NCI-H187 treated with DMSO at 0.1 percent for 48 hours (cell line): ENCODE measurements at places on chromosomes 6 and 20.

- no peak for DNase-seq
Measured at GRCh38 chr6:75546381-75546780, 52.8 kb upstream of the FILIP1 start.

DNA sequence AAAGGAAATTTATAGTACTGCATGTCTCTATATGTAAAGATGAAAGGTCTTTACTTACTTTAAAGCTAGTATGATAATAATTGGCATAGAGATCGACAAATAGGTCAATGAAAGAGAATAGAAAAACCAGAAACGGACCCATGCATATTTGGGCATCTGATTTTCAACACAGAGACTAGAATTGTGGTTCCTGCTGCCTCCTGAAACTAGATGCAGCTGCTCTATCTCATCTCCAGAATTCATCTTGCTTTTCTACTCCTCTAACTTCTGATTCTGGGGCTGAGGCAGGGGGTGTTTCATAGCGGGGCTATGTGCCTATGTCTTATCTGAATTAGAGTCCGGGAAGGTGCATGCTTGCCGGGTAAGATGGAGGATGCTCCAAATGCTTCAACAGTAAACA lies 105.9 kb downstream of the ADTRP start:
- no peak for DNase-seq

DNA sequence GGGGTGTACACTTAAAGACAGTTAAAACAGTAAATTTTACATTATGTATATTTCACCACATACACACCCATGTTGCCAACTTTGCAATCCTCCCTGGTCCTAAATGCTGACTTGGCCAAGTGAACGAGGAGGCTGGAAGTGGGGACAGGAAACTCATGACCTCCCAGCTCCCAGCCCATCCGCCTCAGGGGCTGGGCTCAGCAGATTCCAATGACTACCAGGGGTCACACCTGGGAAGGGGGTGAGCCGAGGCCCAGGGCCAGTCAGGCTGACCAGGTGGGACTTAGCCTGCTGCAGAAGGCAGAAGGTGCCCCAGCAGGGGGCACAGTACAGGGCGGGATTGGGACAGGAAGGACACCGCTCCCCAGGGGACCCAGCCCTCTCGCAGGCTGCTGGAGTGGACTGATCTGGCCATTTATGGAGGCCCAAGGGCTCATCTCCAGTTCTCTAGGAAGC lies 2.4 kb downstream of the SIGLEC1 start:
- DNase-seq = no peak

DNA sequence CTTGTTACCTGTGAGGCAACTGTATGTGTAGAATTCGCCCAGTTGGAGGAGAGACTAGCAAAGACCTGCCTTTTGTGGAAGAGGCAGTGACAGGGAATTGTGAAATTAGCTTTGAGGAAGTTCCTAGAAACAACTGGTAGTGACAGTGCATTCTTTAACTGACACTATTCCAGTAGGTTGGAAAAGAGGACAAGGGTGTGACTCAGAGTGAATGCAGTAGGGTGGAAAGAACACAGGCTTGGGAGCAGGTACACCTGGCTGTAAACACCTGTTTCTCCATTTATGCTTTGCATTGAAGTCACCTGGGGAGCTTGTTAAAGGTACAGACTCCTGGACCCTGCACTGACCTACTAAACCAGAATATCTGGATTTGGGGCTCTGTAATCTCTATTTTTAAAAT lies 295.7 kb downstream of the PHACTR1 start:
- DNase-seq = no peak

DNA sequence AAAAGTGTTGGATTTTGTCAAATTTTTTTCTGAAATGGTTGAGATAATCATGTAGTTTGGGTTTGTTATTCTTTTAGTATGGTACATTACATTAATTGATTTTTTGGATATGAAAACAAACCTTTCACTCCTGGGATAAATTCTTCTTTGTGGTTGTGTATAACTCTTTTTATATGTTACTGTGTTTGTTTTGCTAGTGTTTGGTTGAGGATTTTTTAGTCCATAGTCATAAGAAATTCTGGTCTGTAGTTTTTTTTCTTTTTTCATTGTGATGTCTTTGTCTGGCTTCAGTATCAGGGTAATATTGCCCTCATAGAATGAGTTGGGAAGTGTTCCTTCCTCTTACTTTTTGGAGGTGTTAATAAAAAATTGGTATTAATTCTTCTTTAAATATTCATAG lies 122.2 kb upstream of the ATXN1 start:
- DNase-seq = no peak

DNA sequence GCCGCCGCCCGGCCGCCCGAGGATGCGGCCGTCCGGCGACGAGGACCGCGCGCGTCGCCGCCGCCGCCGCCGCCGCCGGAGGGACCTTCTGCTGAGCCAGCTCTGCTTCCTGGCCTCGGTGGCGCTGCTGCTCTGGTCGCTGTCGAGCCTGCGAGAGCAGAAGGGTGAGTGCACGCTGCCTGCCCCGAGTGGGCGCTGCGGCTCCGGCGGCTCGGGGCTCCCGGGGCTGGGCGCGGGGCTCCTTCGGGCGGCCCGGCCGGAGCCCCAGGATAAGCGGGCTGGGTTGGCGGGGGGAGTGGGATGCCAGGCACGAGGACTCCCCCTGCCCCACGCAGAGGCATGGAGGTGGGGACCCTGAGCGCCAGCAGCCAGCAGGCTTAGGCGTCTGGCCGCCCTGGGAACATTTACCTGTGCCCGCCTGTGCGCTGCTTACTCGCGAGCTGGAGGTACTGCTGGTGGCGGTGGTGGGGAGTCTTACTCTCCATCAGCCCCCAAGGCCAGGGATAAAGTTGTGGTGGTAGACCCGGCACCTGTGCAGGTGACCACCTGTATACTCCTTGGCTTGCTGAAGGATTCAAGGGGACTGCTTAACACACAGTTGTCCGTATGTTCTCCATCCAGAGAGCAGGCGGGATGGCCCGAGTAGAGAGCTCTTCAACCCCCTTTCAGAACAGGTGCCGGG lies 520 bp downstream of the SLC24A3 start:
- DNase-seq = no peak

DNA sequence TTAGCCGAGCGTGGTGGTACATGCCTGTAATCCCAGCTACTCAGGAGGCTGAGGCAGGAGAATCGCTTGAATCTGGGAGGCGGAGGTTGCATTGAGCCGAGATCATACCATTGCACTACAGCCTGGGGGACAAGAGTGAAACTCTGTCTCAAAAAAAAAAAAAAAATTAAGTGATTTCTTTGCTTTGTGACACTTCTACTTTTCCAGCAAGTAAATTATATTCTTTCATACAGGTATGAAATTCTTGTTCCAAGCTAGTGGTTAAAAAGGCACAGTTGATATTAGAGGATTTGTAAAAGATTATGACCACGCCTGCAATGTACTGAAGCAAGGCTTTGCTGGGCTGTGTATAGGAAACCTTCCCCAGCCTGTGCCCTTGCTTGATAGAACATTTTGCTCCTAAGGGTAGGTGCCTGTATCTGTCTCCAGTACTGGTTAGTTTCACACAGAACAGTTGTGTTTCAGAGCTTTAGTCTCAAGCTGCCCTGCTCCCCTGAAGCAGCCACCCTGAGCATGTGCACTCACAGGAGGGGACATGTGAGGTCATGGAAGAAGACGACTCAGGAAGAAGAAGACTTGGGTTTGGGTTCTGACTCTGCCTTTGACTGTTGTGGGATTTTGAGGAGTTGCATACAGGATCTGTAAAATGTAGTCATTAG lies 10.2 kb downstream of the PTPN1 start:
- DNase-seq = no peak

DNA sequence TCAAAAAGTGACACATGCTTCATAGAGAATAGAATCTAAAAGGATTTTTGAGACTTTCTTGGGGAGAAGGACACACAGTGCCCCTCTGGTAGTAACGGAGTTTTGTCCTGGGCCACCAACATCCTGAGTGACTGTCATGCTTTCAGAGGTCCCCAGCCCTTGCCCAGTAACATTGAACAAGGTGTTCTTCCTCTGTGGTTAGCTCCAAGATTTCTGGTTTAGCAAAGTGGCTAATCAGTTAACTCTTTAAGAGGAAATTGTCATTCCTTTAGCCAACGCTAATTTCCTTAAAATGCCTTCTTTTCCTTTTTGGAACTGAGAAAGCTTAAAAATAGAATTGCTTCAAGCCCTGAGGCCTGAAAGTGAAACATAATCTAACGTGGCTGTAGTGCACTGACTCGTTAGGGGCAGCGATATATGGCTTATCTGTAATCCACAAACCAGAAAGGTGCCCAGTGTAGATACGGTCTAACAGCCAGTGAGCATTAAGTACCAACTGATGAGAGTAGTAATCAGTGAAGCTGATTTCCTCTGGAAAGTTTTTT lies 7.8 kb downstream of the E2F3 start:
- no peak for DNase-seq

- DNase-seq = no peak
Measured at GRCh38 chr6:53065266-53066076, at the start of gene FBXO9. TSS of gene FBXO9 (plus strand) at chr6:53065404. CDS start at chr6:53065790, 386 bp downstream.

DNA sequence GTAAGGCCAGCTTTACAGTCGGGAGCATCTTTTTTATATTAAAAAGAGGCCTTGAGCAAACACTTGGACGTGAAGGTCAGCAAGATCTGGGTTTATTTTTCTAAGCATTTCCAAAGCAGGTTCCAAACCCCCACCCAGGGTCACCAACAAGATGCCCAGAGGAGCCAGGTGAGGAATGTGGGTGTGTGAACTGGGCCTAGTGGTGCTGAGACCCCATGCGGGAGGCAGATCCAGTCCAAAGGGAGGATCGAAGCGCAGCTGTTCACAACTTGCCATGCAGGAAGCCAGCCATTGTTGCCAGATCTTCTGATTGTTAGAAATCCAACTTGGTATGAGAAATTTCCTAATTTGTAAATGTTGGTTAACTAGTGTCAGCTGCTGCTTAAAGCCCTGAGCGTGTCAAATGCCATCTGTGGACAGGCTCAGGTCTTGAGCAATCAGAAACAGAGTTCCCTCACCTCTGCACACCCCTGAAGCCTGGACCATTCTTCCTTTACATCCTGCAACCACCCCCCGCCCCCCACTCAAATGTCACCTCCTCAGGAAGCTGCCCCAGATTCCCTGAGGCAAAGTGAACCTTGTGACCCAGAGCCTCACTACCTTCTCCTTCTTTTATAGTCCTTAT lies 46.5 kb downstream of the NFATC2 start:
- DNase-seq = no peak

DNA sequence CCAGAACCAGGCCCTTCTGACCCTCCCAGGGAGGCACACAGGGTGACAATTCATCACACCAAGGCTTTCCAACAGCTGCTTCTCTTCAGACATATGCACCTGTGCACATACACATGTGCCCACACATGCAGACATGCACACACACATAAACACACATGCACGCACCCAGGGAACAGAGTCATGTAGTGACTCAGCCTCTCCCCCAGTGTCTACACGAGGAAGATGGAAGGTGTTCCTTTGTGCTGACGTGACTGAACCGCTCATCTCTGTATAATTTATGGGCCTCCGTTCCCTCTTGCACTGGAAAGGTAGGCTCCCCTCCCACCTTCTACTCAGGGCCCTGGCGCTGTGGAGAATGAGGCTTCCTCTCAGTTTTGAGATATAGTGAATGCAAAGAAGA lies 23.8 kb upstream of the PLEKHG1 start:
- DNase-seq = no peak

GRCh38 chr6:7261852-7262461 lies 51.0 kb downstream of the SSR1 start:
- no peak for DNase-seq

- DNase-seq = no peak
Measured at GRCh38 chr6:114735025-114735735, 392.4 kb upstream of the HS3ST5 start.

DNA sequence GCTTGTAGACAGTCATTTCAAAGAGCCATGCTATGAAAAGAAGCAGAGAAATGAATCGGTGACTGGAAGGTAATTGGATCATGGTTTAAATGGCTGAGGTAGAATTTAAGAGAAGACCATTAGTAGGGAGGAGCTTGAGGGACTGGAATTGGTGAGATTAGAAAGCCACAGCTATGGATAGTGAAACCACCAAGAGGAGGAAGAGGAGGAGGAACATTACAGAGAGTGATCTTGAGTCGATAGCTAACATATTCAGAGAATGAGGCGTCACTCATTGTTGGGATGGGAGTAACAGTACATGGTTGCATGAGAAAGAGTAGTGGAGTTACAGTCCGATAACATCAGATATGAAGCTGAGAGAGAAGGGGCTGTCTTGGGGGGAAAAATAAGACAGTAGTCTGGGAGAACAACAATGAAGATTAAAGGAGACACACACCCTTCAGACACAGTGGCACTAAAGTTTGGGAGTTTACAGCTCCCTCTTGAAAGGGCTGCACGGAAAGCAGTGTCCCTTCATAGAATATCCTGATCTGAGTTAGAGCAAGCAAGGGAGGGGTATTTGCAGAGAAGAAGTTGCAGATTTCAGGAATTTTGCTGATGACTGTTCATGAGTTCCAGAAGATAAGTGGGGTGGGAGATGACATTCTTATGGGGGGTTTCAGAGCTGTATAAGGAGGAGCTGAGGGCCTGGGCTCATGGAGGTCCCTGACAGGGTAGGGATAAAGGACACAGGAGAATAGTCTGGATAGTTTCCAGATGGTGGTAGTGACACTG lies 15.1 kb upstream of the LAMP5 start:
- no peak for DNase-seq

GRCh38 chr6:16559071-16559470 lies 202.2 kb downstream of the ATXN1 start:
- DNase-seq = no peak

- DNase-seq = no peak
Measured at GRCh38 chr20:33559212-33559611, 69.3 kb downstream of the CBFA2T2 start.

DNA sequence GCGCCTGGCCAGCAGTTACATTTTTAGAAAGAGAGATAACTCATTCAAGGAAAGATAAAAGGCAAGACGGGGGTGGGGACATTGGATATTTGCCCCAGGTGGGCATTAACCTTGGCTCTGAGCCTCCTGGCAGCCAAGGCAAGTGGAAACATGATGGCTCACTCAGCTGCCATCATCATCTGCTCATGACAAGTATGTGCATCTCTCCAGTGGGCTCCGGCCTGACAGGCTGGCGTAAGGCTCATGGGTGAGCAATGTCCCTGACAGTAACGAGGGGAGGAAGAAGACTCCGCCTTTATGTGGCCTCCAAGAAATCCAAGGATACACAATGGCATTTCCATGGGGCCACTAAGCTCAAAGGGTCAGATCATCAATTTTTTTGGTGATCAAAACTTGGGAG lies 13.3 kb downstream of the ANKRD60 start:
- no peak for DNase-seq

- DNase-seq = no peak
Measured at GRCh38 chr6:169626649-169627048, 75.2 kb downstream of the WDR27 start.

DNA sequence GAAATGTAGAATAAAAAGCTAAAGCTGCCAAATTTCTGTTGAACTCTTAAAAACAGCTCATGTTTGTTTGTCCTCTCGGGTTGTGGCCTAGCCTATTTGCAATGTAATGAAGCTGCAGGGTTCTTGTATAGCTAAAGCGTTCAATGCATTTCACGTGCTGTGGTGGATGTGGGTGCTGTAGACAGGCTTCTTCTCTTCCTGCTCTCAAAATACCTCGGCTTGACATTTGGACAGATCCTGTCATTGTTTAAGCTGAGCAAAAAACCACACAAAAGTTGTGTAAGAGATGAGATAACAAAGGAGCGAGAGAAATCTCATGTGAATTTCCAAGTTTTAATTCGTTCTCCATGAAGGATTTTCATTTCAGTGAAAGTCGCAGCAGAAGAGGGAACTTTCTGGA lies 196.3 kb upstream of the UST start:
- DNase-seq = no peak

- no peak for DNase-seq
Measured at GRCh38 chr20:61931476-61932198, 134.0 kb downstream of the TAF4 start.

- no peak for DNase-seq
Measured at GRCh38 chr6:9621276-9621675, 793.6 kb downstream of the TFAP2A start.
